ENCODE measurements at places on chromosomes 13 and 19.

- DNase-seq: no peak
Observed at GRCh38 chr13:46644816-46645215, 91.8 kb downstream of the LRCH1 start.

DNA sequence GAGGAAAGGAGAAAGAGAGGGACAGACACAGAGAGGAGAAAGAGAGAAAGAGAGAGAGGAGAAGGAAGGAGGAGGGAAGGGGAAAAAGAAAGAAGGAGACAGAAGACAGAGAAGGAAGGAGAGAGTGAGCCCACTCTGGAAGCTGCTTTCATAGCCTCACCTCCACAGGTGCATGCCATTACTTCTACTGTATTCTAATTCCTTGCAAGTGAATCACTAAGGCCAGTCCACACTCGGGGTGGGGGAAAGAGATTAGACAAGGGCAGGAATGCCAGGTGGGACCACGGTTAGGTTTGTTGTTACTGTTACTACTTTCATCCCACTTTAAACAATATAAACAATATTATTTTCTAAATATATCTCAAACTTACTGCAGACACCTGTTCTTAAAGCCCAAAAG is 684.5 kb upstream of the ARGLU1 start:
- DNase-seq: no peak

- no peak for DNase-seq
Observed at GRCh38 chr13:33202644-33203169, 82.8 kb downstream of the STARD13 start.

GRCh38 chr19:9791552-9792205 is 23.1 kb upstream of the ZNF846 start:
- peak; percentile 92 for DNase-seq

DNA sequence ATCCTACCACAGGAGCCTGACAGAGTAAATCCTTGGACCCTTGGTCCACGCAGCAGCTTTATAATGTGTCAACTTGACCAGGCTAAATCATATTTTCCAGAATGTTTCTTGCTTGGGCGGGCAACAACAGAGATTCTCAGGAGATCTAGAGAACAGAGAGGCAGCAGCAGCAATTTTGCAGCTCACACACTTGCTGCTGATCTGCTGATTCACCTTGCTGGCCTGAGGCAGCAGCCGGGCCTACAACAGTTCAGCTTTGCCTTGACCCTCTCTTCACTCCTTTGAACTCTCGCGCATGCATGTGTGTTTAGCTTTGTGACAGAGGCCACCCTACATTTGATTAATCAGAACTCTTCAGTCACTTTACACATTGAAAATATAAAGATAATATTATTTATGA is 159.3 kb downstream of the UGGT2 start:
- DNase-seq: no peak

GRCh38 chr13:109939180-109939579 is 152.8 kb upstream of the IRS2 start:
- DNase-seq: no peak

DNA sequence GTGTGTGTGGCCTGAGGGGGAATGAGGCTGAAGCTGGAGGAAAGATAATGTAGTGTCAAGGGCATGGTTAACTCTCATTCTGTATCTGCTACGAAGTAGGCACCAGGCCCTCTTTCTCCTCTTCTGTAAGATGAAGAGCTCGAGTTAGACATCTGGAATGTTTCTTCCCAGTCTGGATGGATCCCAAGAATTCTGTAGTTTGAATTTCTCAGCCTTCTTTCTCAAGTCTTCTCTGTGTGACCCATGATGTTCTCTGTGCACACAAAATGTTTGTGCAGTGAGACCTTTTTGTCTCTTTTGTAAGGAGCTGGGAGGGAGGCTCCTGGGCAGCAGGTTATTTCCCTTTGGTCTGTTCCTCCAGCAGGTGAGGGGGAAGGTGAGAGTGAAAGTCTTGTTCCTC is 13.7 kb downstream of the FGF9 start:
- no peak for DNase-seq

DNA sequence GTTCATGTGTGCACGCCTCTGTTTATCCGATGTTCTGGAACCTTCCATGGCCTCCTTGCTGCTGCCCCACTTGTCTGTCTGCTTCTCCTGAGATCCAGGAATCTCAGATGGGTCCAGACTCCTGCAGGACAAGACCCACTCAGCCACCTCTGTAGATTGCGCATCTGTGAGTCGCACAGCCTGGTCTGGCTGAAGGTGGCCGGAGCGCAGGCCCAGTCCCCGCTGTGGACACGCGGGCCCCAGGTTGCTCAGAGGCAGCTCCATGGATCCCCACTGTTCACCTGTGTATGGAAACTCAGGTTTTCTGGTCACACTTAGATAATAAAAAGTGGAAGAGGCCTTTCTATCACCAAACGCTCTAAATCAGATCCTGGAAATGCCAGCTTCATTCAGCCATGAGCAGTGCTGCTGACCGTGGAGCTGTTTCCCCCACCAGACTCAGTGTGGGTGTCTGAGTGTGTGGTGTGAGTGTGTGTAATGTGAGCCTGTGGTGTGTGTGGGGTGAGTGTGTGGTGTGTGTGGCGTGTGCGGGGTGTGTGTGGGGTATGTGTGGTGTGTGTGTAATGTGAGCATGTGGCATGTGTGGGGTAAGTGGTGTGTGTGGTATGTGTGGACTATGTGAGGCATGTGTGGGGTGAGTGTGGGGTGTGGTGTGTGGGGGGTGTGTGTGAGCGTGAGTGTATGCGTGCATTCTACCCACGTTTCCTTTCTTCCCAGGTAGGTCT is 59.5 kb downstream of the MCF2L start:
- DNase-seq: no peak

GRCh38 chr13:73060251-73061160 is 1.7 kb downstream of the KLF5 start:
- no peak for DNase-seq

DNA sequence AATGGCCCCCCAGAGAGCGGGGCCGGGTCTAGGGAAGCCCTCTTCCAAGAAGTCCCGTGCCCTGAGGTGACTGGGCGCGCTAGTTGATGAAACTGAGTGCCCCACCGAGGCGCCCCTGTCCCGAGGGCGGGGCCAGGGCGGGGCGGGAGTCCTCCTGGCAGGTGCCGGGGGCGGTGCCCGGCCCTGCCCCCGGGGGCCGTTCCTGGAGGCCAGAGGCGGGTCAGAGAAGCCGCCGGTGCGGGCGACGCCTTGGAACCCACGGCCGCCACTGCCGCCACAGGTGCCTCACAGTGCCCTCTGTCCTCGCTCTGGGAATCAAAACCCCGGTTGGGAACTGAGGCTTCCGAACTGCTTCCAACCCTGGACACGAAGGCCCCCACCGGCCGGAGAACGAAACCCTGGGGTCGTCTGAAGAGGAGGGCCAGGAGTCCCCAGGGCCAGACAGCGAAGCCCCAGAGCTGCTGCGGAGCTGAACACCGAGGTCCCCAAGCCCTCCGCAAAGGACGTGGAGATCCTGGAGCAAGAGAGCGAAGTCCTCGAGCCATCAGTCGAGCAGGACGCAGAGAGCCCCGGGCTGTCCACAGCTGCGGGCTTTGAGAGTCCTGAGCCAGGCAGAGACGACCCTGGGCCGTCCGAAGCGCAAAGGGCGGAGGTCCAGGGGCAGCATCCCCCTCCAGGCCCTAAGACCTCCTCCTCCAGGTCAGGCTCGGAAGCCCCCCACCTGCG is at the start of gene MISP3:
TSS of gene MISP3 (plus strand) at position 252 of the 726 bp plus-strand sequence. CDS start 524 bp downstream, outside the sequence.
- DNase-seq: peak; percentile 50

DNA sequence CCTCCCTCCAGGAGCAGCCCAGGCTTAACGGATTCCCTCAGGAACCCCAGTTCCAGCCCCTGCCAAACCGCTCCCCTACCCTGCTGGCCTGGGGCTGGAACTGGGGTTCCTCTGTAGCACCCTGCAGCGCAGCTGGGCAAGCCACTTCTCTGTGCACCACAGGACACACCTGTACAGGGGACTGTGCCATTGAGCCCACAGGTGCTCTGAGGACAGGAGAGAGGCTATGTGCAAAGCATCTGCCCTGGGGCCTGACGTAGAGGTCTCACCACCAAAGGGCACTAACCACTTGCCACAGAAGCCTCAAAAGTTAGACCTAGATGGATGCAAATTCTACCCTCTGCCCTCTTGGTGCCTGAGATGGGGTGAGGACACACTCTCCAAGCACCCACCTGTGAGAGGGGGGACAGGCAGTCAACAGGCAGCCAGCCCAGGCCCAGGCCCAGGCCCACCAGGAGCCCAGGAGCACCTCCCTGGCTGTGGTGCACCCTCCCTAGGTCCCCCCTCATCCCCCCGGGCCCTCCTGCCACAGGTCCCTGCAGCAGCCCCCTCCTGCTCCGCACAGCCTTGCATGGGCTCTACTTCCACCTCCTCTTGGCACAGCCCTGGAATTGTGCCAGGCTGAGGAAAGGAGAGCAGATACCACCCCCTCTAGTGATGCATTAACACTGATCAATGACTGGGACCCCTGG is 27.6 kb upstream of the SLC35E1 start:
- DNase-seq: no peak

- no peak for DNase-seq
Observed at GRCh38 chr19:58038688-58039204, 4.9 kb downstream of the ZSCAN1 start.

DNA sequence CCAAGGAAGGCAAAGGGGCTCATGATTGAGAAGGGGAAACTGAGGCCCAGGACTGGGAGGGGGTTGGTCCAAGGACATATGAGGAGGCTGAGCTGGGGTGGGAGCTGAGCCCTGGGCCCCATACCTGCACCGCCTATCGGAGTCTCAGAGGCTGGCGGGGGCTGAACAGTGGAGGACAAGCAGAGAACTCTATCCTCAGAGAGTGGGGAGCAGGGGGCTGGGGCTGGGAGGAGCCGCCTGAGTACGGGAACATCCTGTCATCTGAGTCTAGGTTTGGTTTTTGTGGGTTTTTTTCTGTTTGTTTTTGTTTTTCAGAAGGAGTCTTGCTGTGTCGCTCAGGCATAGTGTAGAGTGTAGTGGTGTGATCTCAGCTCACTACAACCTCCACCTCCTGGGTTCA is 6.2 kb downstream of the ARRDC2 start:
- DNase-seq: no peak

DNA sequence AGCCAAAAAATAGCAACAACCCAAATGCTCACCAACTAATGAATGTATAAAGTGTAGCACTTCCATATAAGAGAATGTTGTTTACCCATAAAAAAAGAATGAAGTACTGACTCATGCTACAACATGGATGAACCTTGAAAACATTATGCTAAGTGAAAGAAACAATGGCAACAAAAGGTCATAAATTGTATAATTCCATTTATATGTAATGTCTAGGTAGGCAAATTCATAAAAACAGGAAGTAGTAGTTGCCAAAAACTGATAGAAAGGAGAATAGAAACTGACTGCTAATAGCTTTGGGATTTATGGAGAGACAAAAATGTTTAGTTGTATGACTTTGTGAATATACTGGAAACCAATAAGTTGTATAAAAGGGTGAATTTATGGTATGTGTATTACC is 21.6 kb downstream of the MYCBP2 start:
- DNase-seq: no peak

GRCh38 chr19:5804516-5805461 is at the start of gene NRTN:
NRTN (plus strand) TSS chr19:5805067; CDS start chr19:5824166, 19,099 bp downstream.
- peak; percentile 46 for DNase-seq

- no peak for DNase-seq
Observed at GRCh38 chr13:84902243-84902642, 897.0 kb downstream of the SLITRK6 start.

- DNase-seq: no peak
Observed at GRCh38 chr13:109703250-109703649, 83.1 kb downstream of the IRS2 start.

DNA sequence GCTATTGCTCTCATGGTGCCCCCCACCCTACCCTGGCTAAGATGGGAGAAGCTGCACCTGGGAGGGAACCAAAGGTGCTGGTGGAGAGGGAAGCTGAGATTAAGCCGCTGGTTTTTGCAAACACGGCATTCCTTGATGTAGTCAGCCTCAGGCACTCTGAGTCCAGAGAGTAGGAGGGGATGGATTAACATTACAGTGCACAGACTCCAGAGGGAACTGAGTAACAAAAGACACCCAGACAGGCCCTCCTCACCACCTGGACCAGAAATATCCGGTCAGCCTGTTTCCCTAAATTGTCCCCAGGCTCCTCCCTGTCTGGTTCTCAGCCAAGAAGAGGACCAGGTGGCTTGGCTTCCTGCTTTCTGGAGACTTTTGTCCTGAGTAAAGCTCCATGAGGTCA is 28.9 kb upstream of the PABPC3 start:
- DNase-seq: no peak

DNA sequence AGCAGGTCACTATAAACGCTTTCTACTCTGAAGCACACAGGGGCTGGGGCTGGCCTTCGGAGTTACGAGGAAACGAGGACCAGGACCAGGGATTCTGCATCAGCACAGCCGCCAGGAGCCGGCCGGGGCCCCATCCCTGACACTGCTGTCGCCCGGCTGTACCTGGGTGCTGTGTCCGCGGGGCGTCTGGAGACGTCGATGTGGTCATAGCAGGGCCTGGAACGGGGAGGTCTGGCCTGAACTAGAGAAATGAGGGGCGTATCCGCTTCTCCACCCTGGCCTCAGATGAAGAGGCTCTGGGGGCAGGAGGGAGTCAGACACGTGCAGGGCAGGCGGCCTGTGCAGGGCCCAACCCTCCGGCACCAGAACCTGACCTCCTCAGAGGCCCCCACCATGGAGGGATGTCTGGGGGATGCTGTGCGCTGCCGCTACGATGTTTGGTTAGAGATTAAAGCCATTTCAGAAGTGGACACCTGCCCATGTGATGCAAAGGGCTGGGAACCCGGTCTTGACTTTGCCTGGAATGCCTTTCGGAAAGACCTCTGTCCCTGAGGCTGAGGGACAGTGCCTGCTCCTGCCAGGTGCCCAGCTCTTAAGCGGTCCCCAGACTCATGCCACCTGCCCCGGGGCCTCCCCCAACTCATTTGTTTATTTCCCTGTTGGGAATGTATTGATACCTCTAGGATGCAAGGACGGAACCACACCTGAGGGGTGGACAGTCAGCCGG is 21.4 kb downstream of the GAS6 start:
- DNase-seq: no peak

DNA sequence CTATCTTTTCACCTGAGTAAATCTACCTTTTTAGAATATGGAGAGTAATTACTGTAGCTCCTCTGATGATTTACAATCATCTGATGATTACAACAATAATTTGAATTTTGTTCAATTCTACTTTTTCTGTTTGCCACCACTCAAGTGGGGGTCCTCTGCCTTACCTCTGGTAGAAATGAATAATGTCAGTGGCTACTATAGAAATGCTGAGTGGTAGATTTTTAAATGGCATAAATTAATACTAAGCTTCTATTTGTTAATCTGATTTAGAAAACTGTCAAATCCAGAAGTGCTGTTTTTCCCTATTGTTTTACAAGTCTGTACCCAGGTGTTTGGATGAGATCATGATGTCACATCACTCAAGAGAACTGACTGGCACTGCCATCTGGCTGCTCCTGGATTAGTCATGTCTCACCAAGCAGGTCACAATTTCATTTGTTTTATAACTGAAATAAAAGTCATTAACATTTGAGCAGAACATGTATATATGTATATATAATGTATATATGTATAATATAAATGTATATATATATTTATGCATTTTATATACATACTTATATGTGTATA is 494.8 kb downstream of the TBC1D4 start:
- DNase-seq: no peak

All from DMS79 (cell line).